CD8-positive, alpha-beta memory T cell (primary cell): ENCODE measurements at places on chromosomes 2 and 18.
A peak's percentile ranks its signal among the peaks of the same experiment; 100 is the strongest.

- DNase-seq: peak; percentile 27
Measured at GRCh38 chr2:109062145-109062858, 66.7 kb upstream of the SH3RF3 start.

GRCh38 chr2:224722770-224723169 is 6.6 kb upstream of the CCDC195 start:
- no peak for DNase-seq

GRCh38 chr2:99422599-99422998 is 67.2 kb downstream of the REV1 start:
- DNase-seq: no peak

DNA sequence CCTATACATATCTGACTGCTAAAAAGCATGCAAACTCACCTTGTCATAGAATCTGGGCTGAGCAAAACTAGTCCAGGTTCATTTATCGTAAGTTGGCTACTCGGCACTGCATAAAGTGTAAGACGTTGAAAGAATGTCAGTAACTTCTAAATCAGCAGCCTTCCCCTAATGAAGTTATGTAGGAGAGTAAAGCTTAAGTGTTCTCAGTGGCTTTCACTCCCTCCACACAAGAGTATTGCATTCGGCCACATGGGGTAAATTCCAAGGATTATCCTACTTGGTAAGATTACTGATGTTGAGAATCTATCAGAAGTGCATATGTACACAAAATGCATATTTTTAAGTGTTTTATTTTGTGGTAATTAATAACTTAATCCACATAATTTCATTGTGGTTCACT is 130.1 kb downstream of the LCLAT1 start:
- no peak for DNase-seq

DNA sequence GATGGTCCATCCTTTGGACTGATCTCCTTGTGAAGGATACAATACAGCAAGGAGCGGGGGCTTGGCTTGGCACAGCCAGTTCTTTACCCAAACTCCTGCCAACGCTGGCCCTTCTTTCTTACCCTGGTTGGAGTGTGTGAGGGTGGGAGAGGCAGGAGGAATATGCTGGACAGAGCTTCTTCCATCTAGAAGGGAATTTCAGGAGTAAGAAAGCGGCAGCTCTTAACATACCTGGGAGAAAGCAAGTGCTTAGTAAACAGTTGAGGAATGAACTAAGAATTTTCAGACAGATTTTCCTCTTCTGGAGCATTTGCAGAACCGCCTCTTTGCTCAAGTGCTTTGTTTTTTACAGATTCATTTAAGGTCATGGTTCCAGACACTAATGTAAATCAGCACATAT is 72.8 kb downstream of the NEDD4L start:
- no peak for DNase-seq

DNA sequence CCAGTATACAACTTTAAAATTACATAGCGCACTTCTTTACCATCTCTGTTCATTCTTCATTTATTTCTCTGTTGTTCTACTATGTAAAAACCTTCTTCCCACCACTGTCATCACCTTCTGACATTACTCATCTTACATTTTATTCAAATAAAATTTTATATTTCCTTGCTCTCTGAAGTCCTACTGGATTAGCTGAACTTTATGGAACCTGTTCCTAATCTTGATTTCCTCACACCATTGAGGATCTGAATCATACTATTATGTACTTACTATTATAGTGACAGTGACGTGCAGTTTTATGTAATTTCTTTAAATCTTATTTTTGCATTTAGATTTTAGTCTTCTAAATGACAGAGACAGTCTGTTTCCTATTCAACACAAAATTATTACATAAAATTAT is 98.3 kb downstream of the DYNAP start:
- no peak for DNase-seq

GRCh38 chr18:78724214-78724914 is 255.3 kb upstream of the SALL3 start:
- no peak for DNase-seq

- DNase-seq: peak; percentile 9
Measured at GRCh38 chr2:73107211-73107926, 5.4 kb downstream of the RAB11FIP5 start.

- DNase-seq: no peak
Measured at GRCh38 chr2:182951948-182952663, 85.7 kb upstream of the FRZB start.

DNA sequence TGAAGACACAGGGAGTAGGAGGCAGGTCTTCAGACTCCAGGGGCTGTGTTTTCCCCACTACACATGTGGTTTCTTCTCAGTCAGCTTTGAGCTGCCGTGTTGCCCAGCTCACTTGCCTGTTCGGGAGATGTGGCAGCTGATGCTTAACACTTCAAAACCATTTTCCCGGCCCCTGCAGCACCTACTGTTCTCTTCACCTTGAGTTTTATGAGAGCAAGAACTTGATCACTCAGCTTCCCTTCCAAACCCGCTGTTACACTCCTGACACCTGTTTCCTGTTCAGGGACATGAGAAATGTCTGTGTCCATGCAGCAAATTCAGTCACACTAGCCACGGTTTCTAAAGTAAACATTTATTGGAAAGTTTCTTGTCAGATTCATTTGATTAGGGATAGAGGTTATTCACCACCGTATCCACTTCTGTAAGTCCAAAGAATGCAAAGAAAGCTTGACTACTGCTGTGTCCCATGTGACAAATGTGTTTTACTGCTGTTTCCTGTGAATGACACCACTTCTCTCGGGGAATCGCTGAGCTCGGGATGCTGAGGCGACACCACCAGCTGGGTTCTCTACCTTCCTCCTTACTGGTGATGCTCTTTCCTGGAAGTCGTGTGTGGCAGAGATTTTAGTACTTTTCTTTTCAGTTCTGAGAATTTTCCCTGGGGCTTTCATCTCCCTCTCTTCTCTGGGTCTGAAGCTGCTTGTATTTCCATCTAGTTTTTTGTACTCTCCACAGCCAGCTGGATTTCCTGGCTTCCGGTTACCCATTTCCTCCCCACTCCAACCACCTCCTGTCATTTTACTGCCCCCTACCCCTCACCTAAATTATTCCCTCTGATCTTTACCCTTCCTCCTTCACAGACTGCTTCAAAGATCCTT is 91.7 kb downstream of the KLF7 start:
- no peak for DNase-seq

- no peak for DNase-seq
Measured at GRCh38 chr2:96170626-96171025, 25.4 kb upstream of the DUSP2 start.

GRCh38 chr2:128690431-128690830 is 371.8 kb upstream of the HS6ST1 start:
- no peak for DNase-seq

- no peak for DNase-seq
Measured at GRCh38 chr18:13810950-13811485, 12.9 kb upstream of the MC5R start.

DNA sequence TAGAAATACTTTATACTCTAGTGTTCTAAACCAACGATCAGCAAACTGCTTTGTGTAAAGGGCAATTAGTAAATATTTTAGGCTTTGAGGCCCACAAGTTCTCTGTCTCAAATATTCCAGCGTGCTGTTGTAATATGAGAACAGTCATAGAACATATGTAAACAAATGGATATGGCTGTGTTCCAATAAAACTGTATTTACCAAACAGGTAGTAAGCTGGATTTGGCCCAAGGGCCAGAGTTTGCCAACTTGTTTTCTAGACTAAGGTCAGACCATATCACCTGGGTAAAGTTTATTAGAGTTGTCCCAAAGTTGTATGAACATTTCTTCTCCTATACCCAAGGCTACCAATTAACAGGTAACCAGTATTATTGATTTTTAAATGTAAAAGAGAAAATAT is 303.2 kb upstream of the MC4R start:
- DNase-seq: no peak

DNA sequence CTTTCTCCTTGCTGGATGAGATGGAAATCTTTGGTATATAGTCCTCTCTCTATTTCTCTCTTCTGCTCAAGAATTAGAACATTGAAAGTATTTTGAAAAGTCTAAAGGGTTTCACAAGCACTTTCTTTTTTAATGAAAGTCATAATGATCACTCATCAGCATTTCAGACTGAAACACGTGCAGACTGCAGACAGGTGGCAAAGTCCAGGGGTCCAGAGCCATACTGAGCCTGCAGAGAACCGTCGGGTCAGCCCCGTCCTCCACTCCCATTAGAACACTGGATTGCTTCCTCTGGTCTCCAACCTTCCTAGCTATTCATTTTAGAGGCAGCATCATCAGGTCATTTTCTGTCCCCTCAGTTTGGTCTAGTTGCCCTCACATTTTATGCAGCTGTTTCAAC is 3.1 kb downstream of the TMEM247 start:
- no peak for DNase-seq

DNA sequence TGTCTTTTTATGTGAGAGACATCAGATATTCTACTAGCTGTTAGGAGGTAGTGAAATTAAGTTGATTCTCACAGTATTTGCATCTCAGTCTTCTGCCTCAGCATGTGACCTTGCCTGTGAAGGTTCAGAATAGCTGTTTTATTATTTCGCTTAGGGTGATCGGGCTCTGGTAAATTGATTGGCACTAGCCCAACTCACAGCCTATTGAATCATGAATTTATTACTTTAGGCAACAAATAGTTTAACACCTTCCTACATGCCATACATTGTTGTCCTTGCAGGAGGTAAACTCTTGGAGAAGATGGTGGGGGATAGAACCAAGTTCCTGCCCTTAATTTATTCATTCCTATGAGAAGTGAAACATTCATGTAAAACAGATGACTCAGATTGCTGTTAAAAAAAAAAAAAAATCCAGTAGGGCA is 101.9 kb downstream of the GPD2 start:
- DNase-seq: no peak

DNA sequence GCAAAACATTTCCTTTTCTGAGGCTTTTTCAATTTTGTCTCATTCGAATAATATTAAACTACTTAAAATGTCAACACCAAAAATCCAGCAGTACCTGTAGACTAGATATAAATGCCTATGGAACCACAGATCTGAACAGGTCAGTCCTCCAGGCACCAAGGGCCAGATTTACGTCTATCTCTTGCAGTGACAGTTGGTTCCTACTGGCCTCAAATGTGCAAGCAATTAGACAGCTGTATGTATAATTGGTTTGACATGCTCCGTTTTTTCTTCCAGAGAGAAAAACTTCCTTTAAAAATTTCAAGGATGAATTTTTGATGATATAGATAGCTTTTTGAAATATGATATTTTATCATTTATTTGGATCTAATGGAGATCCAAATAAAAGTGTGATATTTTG is 443.8 kb upstream of the POU3F3 start:
- DNase-seq: no peak

GRCh38 chr2:242075696-242076095 is 206.2 kb downstream of the RTP5 start:
- DNase-seq: no peak

GRCh38 chr2:180955101-180955500 is 25.3 kb upstream of the UBE2E3 start:
- DNase-seq: no peak

GRCh38 chr2:173401716-173402326 is 47.1 kb downstream of the CDCA7 start:
- DNase-seq: no peak

GRCh38 chr2:10300997-10301940 is 1.4 kb upstream of the HPCAL1 start:
- no peak for DNase-seq

DNA sequence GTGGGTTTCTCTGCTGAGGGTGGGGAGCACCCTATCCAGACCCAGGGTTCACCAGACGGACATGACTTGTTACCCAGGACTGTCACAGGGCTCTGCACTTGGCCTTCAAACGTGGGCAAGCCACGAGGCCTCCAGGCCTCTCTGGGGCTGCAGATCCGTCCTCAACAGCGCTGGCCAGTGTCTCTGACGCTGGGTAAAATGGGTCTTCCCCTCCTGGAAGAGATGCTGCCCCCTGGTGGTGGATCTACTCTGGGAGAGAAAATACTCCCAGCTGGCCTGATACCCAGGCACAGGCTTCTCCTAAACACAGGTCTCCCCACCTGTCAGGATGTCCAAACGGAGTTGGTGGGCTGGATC is 3.7 kb downstream of the GPR17 start:
- peak; percentile 69 for DNase-seq

DNA sequence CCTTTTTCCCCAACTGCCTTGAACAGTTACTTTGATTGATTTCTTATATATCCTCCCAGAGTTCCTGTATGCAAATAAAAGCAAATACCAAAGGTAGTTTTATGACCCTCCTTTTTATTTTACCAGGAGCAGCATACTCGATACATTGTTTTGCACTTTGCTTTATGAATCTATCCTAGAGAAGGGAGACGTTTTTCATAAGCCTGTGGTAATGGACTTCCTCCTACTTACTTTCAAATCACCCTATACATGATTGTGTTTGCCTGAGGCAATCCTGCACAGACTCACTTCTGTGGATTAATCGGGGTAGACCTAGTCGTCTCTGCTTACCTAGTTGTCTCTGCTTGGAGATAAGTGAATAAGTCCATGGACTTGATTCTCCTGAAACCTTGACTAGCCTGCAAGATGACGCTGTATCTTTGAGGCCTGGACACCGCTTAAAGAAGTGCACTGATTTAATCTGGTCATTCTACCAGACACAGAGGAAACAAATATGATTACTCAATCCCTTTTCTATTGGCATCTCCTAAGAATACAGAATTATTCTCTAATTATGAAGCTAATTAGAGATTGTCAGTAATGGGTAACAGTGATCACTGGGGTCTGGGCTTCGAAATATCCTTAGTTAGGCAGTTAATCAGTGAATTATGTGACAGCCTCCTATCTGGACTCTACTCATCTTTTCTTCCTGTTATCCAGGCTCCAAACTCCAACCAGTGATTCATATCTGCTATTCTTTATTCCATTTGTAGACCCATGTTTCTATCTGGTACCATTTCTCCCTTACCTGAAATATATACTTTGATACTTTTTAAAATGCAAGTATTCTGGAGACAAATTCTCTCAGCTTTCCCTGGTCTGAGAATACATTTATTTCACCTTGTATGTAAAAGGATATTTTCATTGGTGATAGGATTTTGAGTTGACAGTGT is 447.4 kb upstream of the TRIB2 start:
- DNase-seq: no peak

DNA sequence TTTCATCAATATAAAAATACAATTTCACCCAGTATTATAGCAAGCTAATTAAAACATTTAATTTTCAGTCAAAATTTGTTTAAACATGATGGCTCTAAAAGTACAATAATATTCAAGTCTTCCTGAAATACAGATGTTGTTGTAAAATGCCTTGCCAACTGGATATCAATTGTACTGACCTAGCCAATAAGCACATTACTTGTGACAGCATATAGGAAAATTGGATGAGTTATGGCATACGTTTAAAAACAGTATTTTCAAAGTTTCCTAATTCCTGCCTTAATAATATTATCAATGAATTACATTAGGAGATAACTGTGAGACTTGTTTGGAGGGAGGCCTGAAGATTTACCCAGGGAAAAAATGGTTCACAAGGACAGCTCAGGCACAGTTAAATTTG is 336.9 kb upstream of the CDH20 start:
- no peak for DNase-seq

DNA sequence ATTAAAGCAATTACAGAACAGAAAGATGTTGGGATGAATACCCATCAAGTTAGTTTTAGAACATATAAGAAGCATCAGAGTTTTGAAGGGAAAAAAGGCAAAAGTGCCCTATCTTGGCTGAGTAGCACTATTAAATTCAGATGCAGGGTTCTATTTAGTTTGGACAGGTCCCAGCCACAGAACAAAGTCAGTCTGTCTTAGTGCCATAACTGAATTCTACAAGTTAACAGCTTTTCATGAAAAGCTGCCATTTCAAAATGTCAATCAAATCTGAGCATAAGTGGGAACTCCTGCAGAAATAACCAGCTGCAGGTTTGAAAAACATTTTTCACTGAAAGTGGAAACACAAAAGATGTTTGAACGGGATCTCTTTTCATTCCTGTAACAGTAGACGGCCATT is 160.4 kb downstream of the SRBD1 start:
- DNase-seq: no peak

- no peak for DNase-seq
Measured at GRCh38 chr2:61688369-61689334, 150.5 kb upstream of the XPO1 start.
